Activated CD4-positive, alpha-beta T cell treated with anti-CD3 and anti-CD28 coated beads, Interleukin-2, amount 50 U/mL, for 1 hour (primary cell): ENCODE measurements at places on chromosomes 1 and 21.

GRCh38 chr1:36253161-36253862 lies 29.1 kb downstream of the THRAP3 start:
- no peak for DNase-seq

- no peak for DNase-seq
These were observed 335.3 kb upstream of the KAZN start for GRCh38 chr1:14263225-14263624.

- DNase-seq, result no peak
These were observed 104.2 kb upstream of the DMRTA2 start for GRCh38 chr1:50527249-50527986.

GRCh38 chr1:61436016-61436415 lies 288.9 kb downstream of the TM2D1 start:
- DNase-seq, result no peak

DNA sequence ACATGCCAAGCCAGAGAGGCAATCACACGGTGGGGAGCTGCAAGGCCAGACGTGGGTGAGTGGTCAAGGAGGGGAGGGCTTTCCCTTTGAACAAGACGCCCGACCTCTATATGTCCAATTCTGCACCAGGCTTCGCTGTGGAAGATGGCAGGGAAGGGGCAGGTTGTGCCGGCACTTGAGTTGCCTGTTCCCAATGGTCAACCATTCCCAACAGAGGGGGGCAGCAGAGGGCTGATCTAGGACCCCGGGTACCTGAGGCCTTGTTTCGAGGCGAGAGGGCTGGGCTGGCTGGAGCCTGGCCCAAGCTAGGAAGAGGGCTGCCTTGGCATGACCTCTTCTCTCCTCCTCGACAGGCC lies 64.9 kb downstream of the TMEM53 start:
- DNase-seq, result peak; percentile 18

- no peak for DNase-seq
These were observed 26.6 kb upstream of the DNM3 start for GRCh38 chr1:171814692-171815091.

DNA sequence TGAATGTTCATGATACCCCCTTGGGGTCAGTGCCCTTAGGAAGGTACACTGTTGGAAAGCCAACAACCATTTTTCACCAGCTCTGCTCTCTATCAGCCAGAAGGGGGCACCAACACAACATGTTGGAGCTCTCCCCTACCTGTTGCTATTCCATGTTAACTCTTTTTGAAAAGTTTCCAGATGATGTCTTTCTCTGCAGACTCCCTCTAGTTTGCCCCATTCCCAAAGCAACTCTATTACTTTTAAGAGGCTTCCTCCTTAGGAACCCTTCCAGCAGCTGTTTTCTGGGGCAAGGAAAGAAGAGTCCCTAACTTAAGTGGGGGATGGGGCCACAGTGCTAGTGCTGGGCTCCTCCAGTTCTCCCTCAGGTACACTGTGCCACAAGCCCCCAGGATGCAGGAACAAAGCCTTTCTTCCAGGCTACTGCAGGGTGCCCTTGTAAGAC lies 22.9 kb upstream of the NDC1 start:
- peak; percentile 31 for DNase-seq

GRCh38 chr21:27212441-27212840 lies 245.6 kb upstream of the ADAMTS5 start:
- no peak for DNase-seq

DNA sequence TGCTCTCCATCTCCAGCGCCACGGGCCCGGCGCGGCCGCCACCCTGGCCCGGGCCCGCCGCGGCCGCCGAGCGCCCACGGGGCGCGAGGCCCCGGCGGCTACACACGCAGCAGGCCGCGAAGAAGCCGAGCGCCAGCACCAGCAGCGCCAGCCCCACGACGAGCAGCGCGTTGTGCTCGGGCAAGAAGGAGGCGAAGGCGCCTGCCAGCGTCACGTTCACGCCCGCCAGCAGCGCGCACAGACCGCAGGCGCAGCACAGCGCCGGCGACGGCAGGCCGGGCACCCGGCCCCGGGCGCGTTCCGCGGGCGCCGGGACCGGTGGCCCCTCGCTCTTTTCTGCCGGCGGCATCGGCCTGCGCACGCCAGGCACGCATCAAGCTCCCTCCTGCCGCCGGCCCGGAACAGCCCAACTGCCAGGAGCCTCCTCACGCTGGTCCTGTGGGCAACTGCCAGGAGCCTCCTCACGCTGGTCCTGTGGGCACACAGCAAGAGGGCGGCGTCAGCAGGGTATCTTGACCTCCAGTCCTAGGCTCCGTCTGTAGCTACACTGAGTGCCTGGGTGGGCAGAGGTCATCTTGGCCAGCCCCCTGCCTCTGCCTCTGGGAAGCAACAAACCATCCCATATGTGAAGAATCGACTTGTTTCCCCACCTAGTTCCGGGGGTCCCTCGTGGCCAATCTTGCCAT lies 18.1 kb downstream of the KNCN start:
- DNase-seq, result peak; percentile 52

DNA sequence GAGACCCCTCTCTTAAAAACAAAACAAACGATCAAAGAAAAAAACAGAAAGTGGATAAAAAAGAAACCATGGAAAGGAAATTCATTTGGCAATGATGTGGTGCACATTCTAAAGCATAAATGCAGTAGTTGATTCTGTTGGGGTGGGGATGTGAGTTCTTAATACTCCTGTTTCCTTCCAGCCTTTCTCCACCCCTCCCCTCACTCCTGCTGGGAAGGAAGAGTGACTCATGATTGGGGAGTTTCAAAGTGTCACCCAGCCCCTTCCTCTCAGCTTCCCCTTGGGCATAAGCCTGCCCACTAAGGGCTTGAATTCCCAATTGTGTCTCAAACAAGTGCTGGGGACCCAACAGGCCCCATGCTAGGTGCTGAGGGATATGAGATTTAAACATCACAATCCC lies 6.7 kb upstream of the PINK1 start:
- DNase-seq, result no peak

DNA sequence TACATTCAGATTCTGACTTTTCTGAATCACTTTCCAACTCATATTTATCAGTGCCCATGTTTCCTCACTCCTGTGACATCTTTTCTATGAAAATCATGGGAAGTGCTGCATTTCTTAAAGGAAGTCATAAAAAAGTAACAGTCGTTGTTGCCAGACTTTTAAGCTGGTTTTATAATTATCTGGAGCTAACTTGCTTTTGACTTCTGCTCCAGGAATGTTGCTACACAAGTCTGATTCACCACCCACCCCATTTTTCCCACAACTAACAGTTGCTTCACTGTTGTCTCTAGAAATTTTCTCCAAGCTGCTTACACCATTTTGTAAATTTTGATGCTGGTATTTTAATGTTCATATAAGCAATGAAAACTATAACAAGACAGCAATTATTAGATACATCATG lies 12.2 kb downstream of the FCRLB start:
- DNase-seq, result no peak

DNA sequence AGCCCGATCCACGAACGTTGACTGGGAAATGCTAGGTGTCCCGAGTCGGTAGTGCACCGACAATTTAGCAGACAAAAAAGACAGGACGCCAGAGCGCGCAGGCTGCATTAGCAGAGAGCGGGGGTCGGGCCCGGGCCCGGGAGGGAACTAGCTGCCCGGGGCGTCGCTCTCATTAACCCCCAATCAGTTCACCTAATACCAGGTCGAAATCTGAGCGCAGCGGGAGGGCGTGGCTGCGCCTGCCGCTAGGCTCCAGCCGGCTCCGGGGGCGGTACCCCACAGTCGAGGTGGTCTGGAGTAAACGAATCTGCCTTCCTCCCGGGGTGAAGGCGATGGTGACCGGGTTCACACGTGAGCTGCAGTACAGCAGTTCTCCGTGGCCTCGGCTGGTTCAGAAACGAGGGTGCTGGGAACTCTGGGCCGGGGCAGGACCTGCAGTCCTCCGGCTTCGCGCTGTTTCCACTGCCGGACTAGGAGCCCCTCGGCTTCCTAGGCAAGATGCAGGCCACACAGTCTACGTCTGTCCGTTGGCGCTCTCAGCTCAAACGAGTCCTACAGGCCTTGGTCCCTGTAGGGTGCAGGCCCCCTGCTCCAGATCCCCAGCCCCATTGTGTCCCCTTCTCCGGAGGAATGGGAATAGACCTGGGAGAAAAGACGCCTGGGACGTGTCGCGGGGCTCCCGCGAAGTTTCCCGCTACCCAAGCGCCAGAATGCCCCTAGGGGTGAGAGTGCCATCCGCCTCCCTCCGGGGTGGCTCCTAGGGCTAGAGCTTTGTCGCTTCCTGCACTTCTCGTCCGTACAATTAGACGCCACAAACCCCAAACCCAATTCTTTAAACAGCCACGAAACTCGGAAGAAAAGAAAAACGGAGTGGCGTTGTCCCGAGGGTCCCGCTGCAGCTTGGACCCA lies 2.0 kb downstream of the GFI1 start:
- DNase-seq, result peak; percentile 54

GRCh38 chr1:97050506-97050905 lies 328.9 kb downstream of the PTBP2 start:
- DNase-seq, result no peak

GRCh38 chr1:206636671-206637070 lies 1.3 kb downstream of the DYRK3 start:
- no peak for DNase-seq

DNA sequence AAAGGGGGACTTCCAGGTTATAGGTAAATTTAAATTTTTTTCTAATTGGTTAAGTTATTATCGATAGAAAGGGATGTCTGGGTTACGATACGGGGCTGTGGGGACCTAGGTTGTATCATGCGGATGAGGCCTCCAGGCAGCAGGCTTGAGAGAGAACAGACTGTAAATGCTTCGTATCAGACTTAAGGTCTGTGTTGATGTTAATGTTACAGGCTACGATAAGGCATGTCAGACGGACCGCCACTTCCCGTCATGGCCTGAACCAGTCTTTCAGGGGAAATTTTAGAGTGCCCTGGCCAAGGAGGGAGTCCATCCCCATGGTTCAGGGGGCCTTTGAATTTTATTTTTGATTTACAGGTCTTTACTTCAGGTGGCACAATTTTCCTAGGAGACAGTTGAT lies 16.7 kb downstream of the ABCG1 start:
- no peak for DNase-seq
